ENCODE measurements at places on chromosomes 11 and 22.

DNA sequence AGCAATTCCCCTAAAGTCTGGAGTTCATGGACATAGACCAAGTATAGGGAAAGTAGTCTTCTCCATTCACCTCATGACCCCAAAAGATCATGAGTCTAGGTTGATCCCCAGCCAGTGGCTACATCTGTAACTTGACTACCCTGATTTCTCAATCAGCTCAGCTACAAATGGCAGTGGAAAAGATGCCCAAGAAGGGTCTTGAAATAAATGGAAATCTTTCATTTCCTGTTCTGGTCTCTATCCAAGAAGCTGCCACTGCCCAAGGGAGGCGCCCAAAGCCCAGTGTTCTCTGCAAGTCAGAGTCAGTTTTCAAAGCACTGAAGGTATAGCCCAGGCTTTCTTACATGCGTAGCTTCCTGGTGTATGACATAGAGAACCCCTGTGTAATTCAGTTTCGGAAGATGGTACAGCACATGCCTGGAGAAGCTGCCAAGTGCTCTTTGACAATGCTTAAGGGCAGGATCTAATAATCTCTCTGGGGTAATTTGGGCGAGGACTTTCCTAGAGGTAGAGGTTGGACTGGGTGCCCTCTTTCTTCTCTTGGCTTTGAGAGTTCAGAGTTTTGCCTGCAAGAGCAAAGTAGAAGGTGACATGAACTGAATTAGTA is 101.1 kb downstream of the ADAMTS15 start:
- no peak for DNase-seq

GRCh38 chr22:43883012-43883661 is 8.7 kb downstream of the PNPLA5 start:
- DNase-seq, result peak; percentile 30

- DNase-seq, result no peak
Measured at GRCh38 chr22:37610480-37611129, 2.0 kb downstream of the GGA1 start.

- DNase-seq, result no peak
Measured at GRCh38 chr22:32949391-32950173, 108.6 kb downstream of the SYN3 start.

GRCh38 chr11:119886667-119887230 is 157.7 kb upstream of the NECTIN1 start:
- DNase-seq, result no peak

DNA sequence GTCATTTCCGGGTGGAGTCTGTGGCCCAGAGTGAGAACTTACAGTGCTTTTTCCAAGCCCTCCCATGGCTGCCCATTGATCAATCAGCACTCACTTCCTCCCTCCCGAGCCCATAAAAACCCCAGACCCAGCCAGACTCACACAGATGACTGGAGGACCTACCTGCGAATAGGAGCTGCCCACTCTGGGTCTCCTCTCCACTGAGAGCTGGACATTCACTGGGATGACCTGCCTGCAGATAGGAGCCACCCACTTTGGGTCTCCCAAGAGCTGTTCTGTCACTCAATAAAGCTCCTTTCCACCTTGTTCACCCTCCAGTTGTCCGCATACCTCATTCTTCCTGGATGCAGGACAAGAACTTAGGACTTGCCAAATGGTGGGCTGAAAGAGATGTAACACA is 56.0 kb upstream of the B3GNT6 start:
- DNase-seq, result no peak

- DNase-seq, result no peak
Measured at GRCh38 chr11:112229746-112230433, 3.7 kb downstream of the PTS start.

DNA sequence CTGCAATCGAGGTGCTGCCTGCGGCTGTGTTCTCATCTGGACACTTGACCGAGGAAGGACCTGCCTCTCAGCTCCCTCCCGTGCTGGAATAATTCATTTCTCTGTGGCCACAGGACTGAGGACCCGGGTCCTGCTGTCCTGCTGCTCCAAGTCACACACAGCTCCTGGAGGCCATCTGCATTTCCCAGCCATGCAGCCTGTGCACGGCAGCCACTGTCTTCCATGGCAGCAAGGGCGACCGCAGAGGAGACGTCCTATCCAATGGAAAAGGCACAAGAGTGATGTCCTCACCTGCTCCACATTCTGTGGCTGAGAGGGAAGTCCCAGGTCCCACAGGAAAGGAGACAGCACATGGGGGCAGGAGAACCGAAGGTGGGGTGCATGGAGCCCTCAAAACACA is 495.8 kb downstream of the BRD1 start:
- DNase-seq, result no peak

DNA sequence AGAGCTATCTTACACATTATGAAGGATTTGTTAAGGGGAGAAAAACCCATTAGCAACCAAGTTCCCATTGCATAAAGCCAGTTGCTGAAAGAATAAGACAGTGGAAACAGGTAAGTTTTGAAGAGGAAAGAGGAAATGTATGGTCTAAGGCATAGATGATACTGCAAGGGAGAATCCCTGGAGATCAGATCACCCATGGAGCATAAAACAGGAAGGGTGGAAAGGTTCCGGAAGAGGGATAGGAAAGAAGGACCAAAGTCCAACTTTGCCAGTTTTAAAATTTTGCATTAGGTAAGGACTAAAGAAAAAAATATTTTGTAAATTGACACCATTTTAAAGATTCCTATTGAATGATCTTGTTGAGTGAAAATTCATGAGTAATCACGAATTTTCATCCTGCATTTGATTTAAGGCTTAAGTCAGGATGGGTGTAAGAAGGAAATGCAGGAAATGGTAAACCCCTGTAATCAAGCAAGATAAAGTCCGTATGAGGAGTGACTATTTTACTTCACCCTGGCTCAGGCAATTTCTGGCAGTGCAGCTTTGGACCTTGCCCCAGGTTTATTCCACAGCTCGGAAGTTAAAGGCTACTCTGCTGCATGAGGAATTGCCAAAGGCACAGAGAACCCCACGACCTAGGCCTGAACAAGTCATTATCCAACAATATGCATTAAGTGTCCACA is 70.9 kb downstream of the CCDC34 start:
- no peak for DNase-seq

GRCh38 chr11:127218275-127218608 is 217.7 kb upstream of the KIRREL3 start:
- no peak for DNase-seq

- DNase-seq, result no peak
Measured at GRCh38 chr11:8566613-8567210, 27.3 kb downstream of the STK33 start.

GRCh38 chr11:67820081-67820480 is 145.7 kb upstream of the ALDH3B2 start:
- DNase-seq, result no peak

DNA sequence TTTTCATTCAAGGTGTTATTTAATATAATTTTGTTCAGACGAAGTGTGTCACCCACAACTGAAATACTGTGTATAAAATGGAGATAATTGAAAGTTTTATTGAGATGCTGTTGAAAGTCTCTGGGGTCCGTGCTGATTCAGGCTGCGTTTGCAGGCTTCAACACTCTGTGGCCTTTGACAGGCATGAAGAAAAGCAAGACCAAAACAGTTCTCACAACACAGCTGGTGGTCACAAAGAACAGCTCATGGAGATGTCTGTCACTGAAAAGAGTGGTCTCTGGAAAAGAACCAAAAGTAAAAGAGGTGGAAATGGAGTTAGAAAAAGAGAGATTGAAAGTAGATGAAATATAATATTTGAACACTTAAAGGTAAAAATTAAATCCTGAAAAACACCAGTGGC is 9.8 kb upstream of the MPPED2 start:
- no peak for DNase-seq

GRCh38 chr11:35256296-35256695 is 117.3 kb downstream of the CD44 start:
- no peak for DNase-seq

GRCh38 chr22:50481440-50482106 is at the start of gene ADM2:
ADM2 (plus strand) TSS chr22:50481543; CDS start chr22:50481848, 305 bp downstream.
- peak; percentile 64 for DNase-seq

DNA sequence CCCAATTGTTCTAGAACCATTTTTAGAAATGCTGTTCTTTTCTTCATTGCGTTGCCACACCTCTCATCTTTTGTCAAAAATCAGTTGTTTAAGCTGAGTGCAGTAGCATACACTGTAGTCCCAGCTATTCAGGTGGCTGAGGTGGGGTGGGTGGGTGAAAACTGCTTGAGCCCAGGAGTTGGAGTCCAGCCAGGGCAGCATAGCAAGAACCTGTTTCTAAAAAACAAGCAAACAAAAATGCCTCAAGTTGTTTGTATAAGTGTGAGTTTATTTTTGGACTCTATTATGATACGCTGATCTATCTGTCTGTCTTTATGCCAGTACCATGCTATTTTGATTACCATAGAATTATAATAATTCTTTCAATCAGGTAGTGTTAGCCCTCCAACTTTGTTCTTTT is 62.5 kb upstream of the RRM1 start:
- no peak for DNase-seq

DNA sequence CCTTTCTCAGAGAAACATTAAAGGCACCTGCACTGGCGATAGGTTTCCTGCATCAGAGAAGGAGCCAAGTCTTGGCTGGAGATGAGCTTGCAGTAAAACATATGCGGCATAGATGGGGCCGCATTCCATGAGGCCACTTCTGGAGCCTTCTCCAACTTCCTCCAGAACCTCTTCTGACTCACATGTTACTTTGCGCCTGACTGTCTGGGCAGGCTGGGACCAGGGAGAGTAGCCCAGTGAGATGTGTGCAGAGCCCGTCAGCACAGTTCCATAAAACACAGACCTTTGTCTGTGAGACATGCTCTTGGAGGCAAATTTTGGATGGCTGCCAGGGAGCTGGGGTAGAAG is 55.4 kb upstream of the BID start:
- DNase-seq, result no peak

- DNase-seq, result no peak
Measured at GRCh38 chr11:117906710-117907109, 22.5 kb downstream of the TMPRSS13 start.

- DNase-seq, result no peak
Measured at GRCh38 chr22:30188911-30189310, 57.6 kb downstream of the LIF start.

GRCh38 chr22:39703091-39703490 is 132.5 kb downstream of the CACNA1I start:
- DNase-seq, result no peak

- DNase-seq, result no peak
Measured at GRCh38 chr22:33572086-33572485, 348.2 kb downstream of the LARGE1 start.

- DNase-seq, result no peak
Measured at GRCh38 chr11:122393209-122393860, 262.2 kb upstream of the UBASH3B start.

DNA sequence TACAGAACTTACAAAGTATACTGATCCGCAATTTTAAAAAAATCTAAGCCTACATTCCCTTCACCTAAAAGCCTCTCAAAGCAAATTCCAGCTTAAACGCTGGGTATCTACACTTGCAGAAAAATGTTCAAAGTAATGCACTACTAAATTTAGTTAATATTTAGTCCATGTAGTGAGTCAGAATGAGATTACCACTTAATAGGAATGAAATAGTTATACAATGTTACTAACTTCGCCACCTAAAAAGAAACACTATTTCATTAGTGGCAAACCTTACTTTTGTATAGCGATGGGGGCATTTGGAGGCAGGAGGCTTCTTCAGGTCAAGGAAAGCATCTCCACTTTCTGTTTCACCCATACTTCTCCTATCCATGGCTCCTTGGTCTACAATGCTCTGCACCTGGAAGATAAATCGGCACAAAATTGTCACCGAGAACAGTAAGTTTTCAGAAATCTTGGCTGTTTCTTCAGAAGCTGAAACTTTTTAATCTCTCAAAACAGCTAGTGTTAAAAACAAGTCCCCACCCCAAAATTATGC is 1.2 kb downstream of the EIF4ENIF1 start:
- DNase-seq, result no peak

GRCh38 chr11:64629796-64630562 is 39.0 kb downstream of the SLC22A12 start:
- no peak for DNase-seq

GRCh38 chr11:47109051-47109726 is 67.5 kb downstream of the ARFGAP2 start:
- no peak for DNase-seq

GRCh38 chr11:112172362-112172994 is 2.8 kb upstream of the BCO2 start:
- no peak for DNase-seq

GRCh38 chr11:120706257-120706656 is 194.7 kb downstream of the GRIK4 start:
- DNase-seq, result no peak

GRCh38 chr11:120137187-120137610 is 714 bp downstream of the TRIM29 start:
- no peak for DNase-seq

GRCh38 chr11:41868606-41869005 is 409.2 kb upstream of the LRRC4C start:
- no peak for DNase-seq

DNA sequence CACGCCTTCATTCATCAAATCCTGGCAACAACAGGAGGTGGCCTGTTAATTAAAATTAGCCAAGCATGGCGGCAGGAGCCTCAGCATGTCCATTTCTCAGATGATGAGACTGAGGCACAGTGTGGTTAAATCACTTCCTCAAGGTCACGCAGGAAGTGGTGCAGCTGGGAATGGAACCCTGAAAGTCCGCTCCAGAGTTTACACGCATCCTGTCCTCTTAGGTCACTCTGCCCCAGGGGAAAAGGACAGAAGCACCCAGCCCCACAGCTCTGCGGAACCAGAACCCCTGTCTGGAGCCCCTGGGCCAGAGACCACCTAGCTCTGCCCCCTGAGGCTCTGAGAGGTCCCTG is 19.6 kb downstream of the RPL3 start:
- DNase-seq, result no peak

- no peak for DNase-seq
Measured at GRCh38 chr11:69746752-69747742, 28.1 kb downstream of the FGF4 start.

DNA sequence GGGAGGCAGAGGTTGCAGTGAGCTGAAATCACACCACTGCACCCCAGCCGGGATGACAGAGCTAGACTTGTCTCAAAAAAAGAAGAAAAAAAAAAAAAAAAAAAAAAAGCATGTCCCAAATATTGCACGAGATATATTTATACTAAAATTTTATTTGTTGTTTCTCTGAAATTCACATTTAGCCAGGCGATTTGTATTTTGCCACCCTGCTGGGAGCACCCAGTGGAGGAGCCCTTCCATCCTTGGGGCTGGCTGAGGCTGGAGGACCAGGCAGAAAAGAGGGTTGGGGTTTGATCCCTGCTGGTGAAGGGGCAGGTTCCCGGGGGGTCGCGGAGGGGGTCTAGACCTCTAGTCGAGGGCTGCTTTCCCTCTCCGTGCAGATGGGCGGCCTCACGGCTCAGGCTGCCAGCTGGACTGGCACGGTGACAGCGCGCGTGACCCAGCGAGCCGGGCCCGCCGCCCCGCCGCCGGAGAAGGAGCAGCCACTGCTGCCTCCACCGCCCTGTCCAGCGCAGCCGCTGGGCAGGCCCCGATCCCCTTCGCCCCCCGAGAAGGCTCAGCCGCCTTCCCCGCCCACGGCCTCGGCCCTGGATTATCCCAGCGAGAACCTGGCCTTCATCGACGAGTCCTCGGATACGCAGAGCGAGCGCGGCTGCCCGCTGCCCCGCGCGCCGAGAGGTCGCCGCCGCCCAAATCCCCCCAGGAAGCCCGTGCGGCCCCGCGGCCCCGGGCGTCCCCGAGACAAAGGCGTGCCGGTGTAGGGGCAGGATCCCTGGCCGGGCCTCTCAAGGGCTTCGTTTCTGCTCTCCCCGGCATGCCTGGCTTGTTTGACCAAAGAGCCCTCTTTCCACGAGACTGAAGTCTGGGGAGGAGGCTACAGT is 952 bp upstream of the CATSPERZ start:
- no peak for DNase-seq
